ENCODE measurements at places on chromosomes 2 and 18. TPM values are rescaled to one million over a fixed set of nuclear protein-coding genes. Genes with fewer than 3 reads are reported as not detected.

The ALK gene
- not detected for total RNA-seq

- no peaks in the 10 kb centered on the region for H3K27me3 ChIP-seq
- H3K4me3 ChIP-seq: no peak overlapping the region
- H3K27ac ChIP-seq: no peak overlapping the region
- no peaks in the 10 kb centered on the region for H3K36me3 ChIP-seq
Observed at GRCh38 chr2:83971547-83971946, 487.5 kb downstream of the SUCLG1 start.

- H3K27me3 ChIP-seq: no peaks in the 10 kb centered on the region
- DNase-seq: no peak
- H3K27ac ChIP-seq: no peak overlapping the region
- no peak overlapping the region for H3K4me3 ChIP-seq
- peaks cover 12% of the 10 kb centered on the region for H3K36me3 ChIP-seq
- peaks cover 75% of the 10 kb centered on the region for H3K4me1 ChIP-seq
Observed at GRCh38 chr2:63851691-63852311, 10.1 kb downstream of the UGP2 start.

GRCh38 chr2:109239720-109240119 lies 110.7 kb downstream of the SH3RF3 start:
- no peak overlapping the region for H3K27ac ChIP-seq
- peaks cover 28% of the 10 kb centered on the region for H3K4me1 ChIP-seq
- DNase-seq: no peak
- H3K4me3 ChIP-seq: no peak overlapping the region
- no peaks in the 10 kb centered on the region for H3K27me3 ChIP-seq

- no peaks in the 10 kb centered on the region for H3K4me1 ChIP-seq
- H3K27ac ChIP-seq: no peak overlapping the region
- DNase-seq: no peak
- no peaks in the 10 kb centered on the region for H3K27me3 ChIP-seq
Observed at GRCh38 chr18:57051657-57052044, 95.2 kb upstream of the BOD1L2 start.
